Stimulated activated naive CD4-positive, alpha-beta T cell (primary cell): ENCODE measurements at places on chromosomes 5 and 9.

GRCh38 chr9:88287972-88288371, 100.3 kb upstream of the SPIN1 start:
- no peak for DNase-seq

GRCh38 chr5:133250527-133250926, 198.7 kb downstream of the HSPA4 start:
- DNase-seq: no peak

DNA sequence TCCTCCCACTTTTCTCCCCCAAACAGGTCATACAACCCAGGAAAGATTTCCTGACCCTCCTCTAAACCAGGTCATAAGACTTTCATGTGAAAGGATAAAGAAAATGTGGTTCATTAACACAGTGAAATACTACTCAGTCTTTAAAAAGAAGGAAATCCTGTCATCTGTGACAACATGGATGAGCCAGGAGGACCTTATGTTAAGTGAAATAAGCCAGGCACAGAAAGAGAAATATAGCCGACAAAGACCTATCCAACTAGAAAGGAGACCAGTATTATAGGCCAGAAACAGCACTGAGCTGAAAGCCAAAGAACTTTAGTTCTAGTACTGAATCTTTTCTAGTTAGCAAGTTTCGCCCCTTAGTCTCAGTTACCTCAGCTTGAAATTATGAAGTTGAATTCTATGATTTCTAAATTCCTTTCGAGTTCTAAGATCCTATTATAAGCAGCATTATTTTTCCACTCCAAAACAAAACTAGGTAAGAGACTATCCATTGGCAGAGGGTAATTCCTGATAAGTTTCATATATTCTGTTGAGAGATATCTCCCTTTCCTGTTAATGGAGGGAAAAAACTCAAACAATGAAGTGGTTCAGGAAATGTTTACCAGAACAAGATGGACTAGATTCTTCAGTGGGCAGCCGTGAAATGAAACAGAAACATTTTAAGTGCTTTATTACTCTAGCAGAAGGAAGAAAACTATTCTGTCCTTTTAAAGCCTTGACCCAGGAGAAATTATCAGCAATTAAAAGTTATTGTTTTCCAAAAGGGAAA, 42.5 kb downstream of the GNA14 start:
- no peak for DNase-seq

- DNase-seq: no peak
Measured at GRCh38 chr9:80602291-80602690, 1030.5 kb downstream of the TLE4 start.

DNA sequence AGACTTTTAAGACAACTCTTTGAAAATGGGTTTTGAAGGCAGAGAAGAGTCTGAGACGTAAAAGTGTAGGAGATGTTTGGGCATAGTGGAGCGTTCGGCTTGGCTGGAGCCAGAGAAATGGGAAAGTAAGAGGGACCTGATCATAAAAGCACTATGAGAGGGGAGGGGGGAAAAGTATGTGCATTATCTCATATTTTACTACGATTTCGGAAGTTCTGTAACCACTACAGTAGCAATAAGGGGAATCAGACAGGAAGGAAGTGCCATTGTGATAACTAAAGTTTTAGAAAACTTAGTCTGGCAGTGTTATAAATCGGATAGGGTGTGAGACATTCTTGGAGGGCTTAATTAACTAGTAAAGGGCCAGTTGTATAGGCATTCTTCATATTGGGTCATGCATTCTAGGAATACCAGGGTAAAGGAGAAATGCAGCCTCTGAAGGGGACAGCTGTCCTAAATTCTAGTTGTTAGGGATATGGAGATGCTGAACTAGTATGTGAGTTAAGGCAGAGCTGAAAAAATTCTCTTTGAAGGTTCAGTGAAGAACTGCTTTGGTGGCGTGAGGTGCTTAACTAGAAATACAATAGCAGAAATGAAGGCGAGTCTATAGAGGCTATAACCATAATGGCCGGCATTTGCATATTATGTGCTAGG, 83.8 kb upstream of the FREM1 start:
- DNase-seq: peak; percentile 54

- no peak for DNase-seq
Measured at GRCh38 chr9:135492886-135493669, 7.4 kb upstream of the MRPS2 start.

DNA sequence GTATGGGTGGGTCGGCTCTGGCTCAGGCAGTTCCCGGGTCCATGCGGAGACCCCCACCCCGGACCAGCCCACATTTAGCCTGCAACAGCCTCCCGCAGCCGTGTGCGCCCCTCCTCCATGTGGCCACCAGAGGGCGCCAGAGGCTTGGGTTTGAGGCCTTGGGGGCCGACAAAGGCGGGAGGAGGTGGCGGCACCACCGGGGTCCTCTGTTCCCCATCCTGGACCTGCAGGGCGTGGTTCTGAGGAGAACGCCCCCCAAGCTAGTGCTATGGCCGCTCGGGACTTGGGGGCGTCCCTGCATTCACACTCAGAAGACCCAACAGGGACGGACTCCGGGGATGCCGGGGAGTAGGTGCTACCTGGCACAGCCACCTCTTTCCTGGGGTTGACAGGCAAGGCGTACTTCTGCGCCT, 16.5 kb downstream of the ASS1 start:
- peak; percentile 11 for DNase-seq

GRCh38 chr5:148201151-148201550, 1.7 kb upstream of the SPINK6 start:
- no peak for DNase-seq

DNA sequence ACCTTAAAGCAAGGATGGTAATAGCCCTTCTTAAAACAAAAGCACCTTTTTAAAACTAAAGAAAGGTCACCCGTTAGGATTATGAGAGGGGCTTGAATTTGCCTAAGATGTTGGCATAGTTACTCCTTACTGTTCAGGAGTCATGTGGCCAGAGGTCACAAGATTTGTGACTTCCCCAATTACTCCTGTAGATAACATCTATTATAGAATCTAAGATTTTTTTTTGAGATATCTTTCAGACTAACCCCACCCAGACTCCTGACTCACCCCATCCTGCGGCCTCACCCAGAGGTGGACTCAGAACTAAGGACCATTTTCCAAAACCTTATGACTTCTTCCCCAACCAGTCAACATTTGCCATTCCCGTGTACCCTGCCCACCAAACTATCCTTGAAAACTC, 2.4 kb downstream of the CD180 start:
- DNase-seq: no peak

DNA sequence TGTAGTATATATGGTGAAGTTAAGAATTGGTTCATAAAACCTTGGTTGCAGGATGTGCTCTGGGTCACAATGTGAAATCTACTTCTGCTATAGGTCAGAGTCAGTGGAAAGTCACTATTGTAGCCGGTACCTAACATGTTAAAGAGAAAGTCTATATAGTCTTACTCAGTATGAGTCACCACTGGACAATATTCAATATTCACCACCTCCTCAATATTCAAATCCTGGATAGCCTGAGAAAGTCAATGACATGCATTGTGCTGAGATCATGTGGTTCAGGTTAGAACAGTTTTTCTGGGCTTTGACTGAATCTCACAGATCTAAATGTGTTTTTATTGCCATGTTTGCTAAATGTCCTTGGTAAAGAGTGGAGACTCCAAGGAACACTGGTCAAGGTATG, 108.8 kb downstream of the HMHB1 start:
- no peak for DNase-seq

DNA sequence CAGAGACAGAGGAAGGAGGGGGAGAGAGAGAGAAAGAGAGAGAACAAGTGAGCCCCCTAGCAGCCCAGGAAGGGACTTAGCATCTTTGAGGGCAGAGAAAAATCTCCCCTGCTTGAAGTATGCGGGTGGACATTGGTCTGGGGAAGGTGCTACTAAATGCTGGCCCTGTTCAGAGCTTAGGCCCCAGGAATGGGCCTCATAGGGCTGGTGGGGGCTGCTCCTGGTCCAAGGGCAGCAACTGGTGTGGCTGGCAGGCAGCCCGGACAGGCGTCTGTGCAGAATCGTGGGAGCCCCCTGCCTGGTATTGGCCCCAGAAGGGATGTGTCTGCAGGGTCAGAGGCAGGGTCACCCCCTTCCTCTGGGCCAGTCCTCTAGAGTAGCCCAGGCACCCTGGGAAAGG, 47.8 kb upstream of the SUSD3 start:
- DNase-seq: no peak

- DNase-seq: peak; percentile 32
Measured at GRCh38 chr9:72362680-72363139, 2.3 kb downstream of the ZFAND5 start.

- peak; percentile 30 for DNase-seq
Measured at GRCh38 chr9:27528076-27528885, 1.3 kb downstream of the MOB3B start.

DNA sequence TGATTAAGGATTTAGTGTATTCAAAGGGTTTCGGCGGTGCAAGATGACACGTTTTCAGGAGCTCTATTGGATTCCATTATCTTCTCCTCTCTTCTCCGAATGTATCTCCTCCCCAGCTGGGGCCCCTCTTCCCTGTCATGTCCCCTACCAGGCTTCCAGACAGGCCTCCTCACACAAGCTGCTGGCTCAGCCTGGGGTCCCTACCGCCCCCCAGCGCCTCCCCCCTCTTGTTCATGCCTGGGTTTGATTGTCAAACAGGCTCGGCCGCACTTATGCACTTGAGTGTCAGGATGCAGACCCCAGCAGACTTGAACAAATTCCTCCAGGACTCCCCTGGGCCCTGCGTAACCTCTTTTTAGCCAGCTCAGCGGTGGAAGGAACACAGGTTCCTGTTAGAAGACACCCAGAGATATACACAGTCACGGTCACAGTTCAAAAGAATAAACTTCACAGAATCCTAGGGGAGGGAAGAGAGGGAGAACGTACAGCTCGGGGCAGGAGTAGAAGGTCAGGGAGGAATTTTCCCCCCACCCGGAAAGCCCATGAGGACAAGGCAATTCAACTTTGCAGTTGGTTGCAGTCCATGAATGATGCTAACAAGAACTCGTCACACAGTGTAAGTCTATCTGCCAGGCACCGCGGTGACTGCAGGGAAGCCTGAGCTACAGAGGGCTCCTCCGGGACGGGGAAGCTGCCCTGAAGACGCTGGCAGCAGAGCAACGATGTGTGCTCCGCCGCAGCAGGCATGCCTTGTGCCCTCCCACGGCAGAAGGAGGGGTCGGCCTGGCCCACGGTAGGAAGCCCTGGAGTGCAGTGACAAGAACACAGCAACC, 560.0 kb downstream of the BNC2 start:
- no peak for DNase-seq

GRCh38 chr5:120790339-120790738, 326.2 kb downstream of the PRR16 start:
- no peak for DNase-seq

GRCh38 chr5:107389775-107390148, 281.0 kb downstream of the EFNA5 start:
- no peak for DNase-seq

GRCh38 chr5:134905246-134905996, 490 bp downstream of the PCBD2 start:
- DNase-seq: peak; percentile 92

GRCh38 chr5:2029206-2029605, 146.5 kb upstream of the IRX4 start:
- no peak for DNase-seq

GRCh38 chr9:89177944-89178829, at the start of gene SHC3:
TSS of gene SHC3 (minus strand) at chr9:89178818. CDS start at chr9:89178460, 358 bp downstream.
- DNase-seq: no peak

GRCh38 chr5:82975396-82975795, 101.8 kb downstream of the TMEM167A start:
- no peak for DNase-seq

GRCh38 chr9:5089737-5090136, 95.7 kb downstream of the INSL6 start:
- no peak for DNase-seq

GRCh38 chr5:14900693-14901461, 29.3 kb upstream of the ANKH start:
- no peak for DNase-seq

DNA sequence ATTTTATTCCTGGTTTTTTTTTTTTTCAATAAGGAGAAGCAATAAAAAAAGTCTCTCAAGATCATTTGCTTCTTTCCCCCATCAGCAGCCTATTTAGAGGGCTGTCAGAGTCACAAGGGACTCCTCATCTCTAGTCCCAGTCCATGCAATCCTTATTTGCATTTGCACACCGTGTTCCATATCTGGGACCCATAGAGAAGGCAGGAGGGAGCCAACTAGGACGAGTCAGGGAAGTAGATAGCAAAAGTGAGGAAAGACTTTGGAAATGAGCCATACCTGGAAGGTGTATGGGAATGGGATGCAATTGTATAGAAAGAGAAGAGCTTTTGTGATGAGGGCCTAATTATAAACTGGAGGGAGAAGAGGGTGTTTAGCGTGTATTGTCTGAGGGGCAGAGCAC, 160.0 kb downstream of the PIK3R1 start:
- DNase-seq: no peak
